Stimulated activated CD4-positive, alpha-beta T cell treated with anti-CD3 and anti-CD28 coated beads, Interleukin-15, amount 100 ng/mL, for 1 hour (primary cell): ENCODE measurements at places on chromosomes 5 and 9.

DNA sequence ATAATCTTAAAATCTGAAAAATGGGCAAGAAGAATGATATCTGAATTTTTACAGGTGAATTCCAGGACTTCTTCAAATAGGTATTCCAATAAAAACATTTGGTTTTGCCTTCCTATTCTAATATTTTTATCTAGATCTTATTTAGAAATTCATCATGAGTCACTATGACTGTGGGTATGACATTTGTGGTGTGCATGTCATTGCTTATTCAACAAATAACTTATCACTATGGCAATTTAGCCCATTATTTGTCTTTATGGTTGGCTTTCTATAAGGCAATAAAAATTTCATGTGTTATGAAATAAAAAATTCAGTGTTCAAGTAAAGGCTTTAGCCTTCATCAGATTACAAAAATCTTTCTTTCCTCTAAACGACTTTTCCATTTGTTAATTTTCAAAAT is 1139.6 kb upstream of the NUDT12 start:
- no peak for DNase-seq

DNA sequence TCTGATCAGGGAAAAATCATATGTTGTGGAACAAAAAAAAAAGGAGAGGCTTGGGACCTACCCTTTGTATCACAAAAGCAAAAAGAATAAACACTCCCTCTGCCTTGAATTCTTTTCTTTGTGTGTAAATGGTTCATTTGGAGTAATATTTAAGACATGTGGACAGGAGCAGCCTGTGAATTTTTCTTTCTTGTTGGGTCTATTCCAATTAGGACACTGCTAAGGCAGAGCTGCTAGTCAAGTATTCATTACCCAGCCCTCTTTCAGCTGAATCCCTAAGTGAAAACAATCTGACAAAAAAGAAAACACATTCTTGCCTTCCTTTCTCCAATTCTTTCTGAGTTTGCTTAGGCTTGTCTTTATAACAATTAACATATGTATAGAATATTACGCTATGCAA is 330.0 kb downstream of the EBF1 start:
- no peak for DNase-seq

- no peak for DNase-seq
Observed at GRCh38 chr5:107129051-107129450, 541.7 kb downstream of the EFNA5 start.

- no peak for DNase-seq
Observed at GRCh38 chr5:36772276-36773140, 104.1 kb upstream of the NIPBL start.

DNA sequence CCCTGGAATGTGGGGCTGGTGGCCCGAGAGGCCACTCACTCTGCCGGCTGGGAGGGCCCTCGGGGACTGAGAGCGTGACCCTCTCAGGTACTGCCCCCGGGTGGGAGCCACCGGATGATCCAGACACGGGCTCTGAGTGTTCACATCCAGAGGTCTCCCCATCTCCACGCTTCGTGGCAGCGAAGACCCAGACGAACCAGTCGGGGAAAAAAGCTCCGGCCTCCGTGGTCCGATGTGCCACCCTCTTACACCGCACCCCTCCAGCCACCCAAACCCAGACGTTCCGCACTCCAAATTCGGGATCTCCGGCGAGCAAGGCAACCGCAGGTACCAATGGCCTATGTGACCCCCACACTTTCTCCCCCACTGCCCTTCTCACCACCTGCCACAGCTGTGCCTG is 49.5 kb downstream of the AMBP start:
- DNase-seq: no peak

DNA sequence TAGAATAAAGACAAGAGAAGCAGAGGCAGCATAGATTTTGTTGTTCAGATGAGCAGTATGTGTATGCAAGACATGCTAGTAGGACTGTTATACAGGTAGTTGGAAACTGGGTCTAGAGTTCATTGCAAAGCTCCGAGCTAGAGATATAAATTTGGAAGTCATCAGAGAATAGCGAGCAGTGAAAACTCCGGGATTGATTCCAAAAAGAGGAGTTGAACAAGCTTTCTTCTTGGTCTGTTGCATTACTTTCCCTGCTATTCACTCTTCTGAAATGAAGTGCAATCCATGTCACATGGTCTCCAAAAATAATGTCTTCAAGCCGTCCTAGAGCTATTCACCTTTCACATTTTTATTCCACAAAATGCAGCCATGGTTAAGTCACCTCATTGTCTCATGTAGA is 67.9 kb upstream of the ZNF462 start:
- no peak for DNase-seq

DNA sequence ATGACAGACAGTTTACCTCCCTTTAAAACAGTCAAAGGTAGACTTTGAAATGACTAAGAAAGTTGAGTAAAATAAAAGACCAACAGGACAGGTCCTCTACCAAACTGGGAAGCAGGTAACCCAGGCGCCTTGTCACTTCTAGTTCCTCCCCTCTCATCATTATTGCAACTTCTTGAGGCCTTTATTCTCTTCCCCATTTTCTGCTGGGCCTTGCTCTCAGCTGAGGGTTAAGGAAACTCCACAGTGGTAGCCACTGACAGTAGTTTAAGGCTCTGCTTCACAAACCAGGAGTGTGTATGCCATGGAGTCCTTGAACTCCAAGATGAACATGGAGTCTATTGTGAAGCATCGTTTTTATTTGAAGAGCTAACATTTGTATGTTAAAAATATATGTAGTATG is 36.9 kb upstream of the TCERG1 start:
- DNase-seq: no peak

GRCh38 chr9:99582814-99583213 is 238.9 kb upstream of the NR4A3 start:
- no peak for DNase-seq

- DNase-seq: no peak
Observed at GRCh38 chr5:126448720-126449119, 25.5 kb downstream of the GRAMD2B start.

DNA sequence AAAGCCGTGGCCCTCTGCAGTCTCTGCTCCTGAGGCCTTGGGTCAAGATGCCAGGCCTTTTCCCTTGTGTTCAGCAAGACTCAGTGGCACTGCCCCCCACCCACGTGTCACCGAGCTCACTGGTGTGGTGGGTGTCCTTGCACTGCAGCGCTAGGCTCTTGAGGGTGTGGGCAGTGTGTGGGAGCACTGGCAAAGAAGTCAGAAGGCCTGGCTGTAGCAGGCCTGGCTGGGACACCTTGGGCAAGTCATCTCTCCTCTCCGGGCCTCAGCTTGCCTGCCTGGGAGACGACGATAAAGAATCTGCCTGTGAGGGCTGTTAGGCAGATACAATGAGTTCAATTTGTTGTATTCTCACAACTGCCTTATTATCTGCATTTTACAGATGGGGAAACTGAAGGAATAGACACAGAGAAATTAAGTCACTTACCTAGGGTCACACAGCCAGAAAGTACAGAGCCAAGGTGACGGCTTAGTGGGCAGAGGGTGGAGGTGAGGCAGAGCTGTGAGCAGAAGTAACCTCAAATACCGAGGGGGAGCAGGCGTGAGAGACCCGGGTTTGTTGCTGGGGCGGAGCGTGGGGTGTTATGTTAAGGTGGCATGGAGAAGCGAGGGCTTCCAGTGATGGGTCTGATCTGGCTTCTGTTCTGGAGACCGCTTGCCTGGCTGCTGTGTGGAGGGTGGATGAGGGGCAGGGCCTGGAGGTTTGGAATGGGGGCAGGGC is 1.4 kb downstream of the TSPAN17 start:
- no peak for DNase-seq

DNA sequence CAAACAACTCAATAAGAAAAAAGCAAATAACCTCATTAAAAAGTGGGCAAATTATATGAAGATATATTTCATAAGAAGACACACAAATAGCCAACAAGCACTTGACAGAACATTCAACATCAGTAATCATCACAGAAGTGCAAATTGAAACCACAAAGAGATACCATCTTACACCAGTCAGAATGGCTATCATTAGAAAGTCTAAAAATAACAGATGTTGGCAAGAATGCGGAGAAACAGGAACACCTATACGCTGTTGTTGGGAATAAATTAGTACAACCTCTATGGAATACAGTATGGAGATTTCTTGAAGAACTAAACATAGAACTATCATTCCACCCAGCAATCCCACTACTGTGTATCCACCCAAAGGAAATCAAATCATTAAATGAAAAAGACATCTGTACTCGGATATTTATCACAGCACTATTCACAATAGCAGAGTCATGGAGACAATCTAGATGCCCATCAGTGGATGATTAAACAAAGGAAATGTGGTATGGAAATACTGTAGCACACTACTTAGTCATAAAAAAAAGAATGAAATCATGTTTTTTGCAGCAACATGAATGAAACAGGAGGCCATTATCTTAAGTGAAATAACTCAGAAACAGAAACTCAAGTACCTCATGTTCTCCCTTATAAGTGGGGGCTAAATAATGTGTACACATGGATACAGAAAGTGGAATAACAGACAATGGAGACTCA is 106.8 kb upstream of the FST start:
- DNase-seq: no peak

DNA sequence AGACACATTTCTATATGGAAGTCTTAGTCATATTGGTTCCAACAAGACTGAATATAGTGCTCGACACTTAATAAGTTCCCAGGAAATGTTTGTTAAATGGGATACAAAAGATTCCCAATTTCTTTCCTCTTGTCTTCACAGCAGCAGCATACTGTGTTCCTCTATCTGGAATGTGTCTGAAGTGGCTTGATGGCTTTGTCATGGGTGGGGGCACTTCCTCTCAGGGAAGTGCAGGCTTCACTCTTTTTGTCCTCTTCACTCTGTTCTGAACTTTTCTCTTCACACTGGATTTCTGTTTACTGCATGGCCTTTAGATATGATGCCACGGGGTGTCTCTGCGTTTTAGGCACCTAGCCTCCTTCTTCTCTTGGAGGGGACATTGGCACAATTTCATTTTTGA is 127.7 kb upstream of the C9orf72 start:
- no peak for DNase-seq

DNA sequence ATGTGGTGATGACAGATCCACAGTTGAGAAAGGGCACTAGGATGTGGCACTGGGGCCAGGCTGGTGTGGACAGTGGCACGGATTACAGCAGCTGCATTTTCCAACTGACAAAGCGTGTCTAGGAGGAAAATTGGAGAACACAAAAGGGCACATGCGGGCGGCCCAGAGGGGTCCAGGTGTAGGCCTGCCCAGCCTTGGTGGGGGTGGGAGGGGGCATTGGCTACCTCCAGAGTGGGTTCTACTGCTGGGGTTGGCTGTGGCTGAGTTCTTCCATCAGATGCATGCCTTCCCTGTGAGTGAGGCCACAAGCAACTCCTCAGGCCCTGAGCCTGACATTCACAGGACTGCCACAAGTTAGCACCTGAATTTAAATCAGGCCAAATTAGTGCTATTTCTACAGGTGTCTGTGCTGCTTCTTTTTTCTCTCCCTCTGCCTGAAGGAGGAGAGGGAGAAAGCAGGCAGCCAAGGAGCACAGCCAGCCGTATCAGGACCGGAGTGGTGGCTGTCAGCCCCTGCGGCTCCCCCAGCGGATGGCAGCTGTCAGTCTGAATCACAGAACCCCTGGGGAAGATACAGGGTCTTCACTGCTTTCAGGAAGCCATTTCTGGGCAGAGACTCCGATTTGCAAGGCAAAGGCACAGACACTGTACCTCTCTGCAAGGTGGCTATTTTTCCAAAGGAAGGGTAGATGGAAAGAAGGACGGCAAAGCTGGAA is 464.2 kb downstream of the SPOCK1 start:
- no peak for DNase-seq

DNA sequence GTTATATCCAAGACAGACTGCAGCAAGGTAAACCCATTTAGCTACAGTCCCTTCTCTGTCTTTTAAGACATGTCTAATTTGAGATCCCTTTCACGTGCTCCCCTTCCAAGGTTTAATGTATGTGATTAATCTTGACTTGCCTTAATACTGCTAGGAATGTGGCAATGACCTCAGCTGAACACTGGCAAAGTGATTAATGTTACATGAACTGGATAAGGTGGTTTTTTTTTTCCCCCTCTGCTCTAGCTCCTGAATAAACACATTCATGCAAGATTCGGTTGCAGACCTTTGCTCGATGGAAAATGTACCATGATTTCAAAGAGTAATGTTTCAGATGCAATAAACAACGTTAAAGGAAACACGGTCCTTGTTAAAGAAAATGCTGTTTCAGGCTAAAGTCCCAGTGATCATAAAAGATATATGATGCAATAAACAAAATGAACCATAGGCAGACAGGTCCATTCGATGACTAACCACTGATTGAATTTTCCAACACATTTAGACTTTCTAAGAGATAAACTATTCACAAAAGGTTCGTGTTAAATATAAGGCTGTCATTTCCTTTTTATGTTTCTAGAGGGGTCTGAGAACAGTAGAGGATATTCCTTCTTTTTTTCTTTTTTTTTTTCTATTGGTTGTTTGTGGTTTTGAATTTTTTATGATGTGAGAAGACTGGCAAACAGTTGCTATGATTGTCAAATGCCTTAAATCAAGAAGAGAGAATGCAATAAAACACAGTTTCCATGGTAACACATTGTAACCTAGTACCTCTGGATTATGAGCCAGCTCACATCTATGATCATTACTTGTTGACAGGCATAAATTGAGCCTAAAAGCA is 44.7 kb upstream of the ZNF608 start:
- DNase-seq: no peak

- no peak for DNase-seq
Observed at GRCh38 chr5:85096421-85096820, 711.7 kb upstream of the EDIL3 start.

DNA sequence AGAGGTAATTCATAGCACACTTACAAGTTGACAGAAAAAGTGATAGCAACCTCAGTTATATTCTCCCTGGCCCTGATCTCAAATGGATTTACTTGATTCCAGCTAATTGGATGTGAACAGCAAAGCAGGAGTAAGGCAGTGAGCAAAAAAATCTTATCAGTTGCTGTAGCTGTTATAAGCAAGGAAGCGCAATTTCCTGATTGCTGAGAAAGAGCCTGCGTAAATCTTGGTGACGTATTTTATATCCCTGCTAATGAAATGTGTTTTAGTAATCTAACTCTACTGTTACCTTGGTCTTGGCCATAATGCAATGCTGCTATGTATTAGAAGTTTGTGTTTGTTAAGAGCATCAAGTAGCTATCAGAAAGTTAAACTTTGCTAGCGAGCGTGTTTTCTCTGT is 661.2 kb upstream of the SEMA6A start:
- no peak for DNase-seq

DNA sequence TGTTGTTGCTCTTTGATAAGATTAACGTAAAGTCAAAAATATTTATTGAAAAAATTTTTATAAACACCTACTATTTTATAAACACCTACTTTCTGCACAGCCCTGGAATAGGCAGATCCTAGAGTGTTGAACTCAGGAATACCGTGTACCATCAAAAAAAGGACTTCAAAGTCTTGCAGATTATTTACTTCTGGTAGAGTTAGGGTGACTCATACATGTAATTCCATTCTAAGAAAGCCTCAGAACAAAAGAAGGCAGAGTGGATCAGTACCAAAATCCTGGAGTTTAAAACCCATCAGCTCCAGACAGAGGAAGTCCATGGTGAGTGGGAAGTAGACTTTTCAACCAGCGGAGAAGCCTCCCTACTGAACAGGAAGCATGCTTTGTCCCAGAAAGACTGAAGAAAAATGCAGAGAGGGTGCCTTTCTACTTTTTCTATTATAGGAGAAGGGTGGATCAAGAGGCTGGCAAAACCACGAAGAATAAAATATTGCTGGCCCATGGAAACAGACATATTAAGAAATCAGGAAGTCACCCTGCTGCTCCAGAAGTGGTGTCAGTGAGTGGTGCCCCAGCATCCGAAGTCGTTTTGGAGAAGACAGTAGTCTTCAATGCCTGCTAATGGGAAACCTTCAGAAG is 45.1 kb upstream of the DAB2 start:
- DNase-seq: no peak
